ENCODE measurements at places on chromosomes 3 and 15.
A peak's percentile ranks its signal among the peaks of the same experiment; 100 is the strongest.

DNA sequence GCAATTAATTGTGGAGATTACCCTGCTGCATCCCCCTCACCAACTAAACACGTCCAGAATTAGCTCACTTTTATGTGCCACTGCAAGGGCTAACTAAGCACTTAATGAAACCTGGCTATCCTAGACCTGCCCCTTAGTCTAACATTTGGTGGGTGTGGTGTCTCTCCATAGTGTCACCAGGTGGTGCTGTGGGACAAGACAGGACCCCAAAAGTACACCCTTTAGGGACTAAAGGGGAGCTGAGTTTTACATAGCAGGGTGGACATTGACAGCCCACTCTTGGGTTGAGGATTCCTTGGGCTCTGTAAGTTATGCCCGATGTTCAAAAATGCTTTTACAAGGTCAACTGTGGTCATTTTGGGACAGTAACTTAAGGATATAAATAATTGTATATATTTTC, 5.7 kb downstream of the DUT start:
- DNase-seq, result no peak

DNA sequence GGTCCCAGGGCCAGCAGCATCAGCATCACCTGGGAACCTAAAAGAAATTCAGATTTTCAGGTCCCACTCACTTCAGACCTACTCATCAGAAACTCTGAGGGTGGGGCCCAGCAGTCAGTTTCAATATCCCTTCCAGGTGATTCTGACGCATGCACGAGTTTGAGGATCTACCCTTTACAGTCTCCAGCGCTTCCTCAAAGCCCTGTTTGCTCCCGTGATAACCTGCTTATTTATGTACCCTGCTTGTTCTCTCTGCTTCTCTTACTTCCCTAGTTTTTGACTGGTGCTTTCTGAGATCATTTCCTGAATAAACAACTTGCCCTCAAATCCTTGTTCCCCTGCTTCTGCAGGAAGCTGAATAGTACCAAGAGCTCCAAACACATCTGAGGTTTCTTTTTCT, 245.3 kb downstream of the ZNF621 start:
- DNase-seq, result no peak

- DNase-seq, result no peak
Observed at GRCh38 chr3:186950402-186951093, 20.2 kb downstream of the ST6GAL1 start.

GRCh38 chr3:79253704-79254103, 514.1 kb downstream of the ROBO1 start:
- no peak for DNase-seq

DNA sequence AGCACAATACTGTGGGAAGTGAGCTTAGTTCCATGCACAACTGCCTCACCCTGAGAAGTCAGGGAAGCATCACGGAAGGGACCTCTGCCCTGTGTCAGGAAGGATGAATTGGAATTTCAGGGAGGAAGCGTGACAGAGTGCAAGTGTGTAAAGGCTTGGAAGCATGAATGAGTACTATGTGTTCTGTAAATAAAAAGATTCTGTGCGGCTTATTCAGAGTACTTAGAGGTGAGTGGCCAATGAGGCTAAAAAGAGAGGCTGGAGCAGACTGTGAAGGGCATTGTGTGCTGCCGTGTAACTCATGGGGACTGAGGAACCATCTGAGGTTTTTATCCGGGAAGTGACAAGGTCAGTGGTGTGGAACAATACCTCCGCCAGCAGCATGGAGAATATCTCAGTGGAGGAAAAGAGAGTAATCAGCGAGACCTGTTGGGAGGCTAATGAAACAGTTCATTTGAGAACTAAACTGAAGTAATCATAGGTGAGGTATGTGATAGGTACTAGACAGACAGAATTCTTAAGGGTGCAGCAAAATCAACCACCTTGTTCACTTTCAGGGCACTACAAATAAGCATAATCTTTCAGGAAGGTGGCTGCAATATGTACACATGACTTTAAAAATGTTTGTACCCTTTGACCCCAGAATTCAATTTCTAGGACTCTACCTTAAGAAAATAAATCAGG, 64.9 kb upstream of the SPRED1 start:
- no peak for DNase-seq

DNA sequence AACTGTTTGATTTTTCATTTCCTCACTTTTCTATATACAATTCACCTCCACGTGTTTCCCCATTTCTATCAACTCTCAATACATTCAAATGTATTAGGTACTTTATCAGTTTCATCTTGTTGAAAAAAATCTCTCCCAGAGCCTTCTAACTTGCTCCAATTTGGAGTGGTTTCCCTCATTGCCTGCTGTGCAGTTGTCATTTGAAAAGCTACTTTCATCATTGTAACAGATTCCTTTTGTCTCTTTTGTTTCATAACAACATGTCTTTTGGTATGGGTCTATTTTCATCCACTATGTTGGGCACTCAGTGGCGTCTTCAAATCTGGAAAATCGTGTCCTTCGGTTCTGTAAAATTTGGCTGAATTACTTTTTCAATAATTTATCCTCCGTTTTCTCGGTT, 75.0 kb downstream of the NR2E3 start:
- no peak for DNase-seq

- DNase-seq, result no peak
Observed at GRCh38 chr15:87843312-87843711, 413.2 kb downstream of the NTRK3 start.

GRCh38 chr3:156816091-156816793, 9.9 kb upstream of the LEKR1 start:
- no peak for DNase-seq

GRCh38 chr15:31453558-31454318, 127.1 kb downstream of the KLF13 start:
- no peak for DNase-seq

DNA sequence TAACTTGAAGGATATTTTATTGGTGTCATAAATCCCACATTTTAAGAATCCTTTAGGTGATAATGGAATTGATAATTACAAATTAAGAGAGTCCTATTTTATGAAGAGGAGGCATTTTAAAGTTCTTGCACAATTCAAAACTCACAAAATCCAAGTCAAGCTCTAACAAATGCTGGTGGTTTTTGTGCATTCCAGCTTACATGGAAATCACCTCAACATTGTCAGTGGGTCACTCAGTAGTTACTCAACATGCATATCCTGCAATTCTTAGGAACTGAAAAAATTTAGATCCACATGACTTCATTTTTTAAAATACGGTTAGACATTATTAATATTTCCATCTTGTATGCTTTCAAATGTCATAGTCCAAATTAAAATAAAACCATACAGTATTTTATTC, 487.2 kb downstream of the CNTN3 start:
- DNase-seq, result no peak

- DNase-seq, result peak; percentile 31
Observed at GRCh38 chr3:192812743-192813383, 85.5 kb upstream of the FGF12 start.

- DNase-seq, result no peak
Observed at GRCh38 chr15:62257996-62258521, 93.0 kb upstream of the C2CD4B start.

DNA sequence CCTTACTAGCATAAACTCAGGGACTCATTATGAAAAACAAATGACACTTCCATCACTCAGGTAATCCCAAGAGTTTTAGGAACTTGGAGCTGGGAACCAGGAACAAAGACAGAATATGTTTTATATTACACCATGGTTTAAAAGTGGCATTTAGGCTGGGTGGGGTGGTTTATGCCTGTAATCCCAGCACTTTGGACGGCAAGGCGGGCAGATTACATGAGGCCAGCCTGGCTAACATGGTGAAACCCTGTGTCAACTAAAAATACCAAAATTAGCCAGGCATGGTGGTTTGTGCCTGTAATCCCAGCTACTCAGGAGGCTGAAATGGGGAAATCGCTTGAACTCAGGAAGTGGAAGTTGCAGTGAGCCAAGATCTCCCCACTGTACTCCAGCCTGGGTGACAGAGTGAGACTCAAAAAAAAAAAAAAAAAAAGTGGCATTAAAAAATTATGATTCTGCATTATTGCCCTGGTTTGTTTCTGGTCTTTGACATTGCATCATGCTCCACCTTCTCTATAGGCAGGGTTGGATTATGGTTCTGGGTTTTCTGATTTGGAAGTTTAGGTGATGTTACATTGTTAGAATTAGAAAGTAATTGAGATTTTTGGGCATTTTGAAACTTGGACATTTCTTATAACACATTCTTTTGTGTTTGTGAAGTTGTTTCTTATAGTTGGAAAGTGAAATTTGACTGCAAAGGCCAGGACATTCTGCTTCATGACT, 19.0 kb downstream of the SQOR start:
- no peak for DNase-seq

DNA sequence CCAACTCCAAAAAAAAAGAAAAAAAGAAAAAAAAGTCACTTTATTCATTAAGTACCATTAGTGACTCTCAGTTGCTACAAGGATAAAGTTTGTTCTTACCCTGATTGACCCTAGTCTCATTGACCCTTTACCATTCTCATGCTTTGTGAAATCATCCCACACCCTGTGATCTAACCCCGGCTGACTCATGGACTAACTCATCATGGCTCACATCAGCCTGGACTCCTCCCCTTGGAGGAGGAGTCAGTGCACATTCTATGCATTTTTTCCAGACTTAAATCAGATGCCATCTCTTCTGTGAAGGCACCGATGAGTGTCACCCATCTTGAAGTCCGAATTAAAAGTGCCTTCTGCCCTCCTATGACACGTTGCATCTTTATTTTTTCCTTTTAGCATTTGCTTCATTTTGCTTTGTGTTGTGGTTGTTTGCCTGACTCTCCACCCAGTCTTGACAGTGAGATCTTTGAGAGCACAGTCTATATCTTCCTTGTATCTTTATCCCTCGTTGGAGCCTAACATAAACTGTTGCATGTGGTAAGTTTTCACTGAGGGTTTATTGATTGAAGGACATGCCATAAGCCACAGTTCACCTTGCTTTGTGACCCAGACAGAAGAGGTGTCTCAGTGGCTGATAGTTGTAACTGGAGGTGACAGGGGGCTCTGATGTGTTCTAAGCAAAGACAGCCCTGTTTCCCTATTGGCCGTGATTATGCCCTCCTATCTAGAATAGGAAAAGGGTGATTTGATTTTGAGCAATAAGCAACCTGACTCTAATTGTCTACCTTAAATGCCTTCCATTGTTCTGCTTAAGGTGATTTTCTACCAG, 72.1 kb downstream of the IL1RAP start:
- DNase-seq, result no peak

DNA sequence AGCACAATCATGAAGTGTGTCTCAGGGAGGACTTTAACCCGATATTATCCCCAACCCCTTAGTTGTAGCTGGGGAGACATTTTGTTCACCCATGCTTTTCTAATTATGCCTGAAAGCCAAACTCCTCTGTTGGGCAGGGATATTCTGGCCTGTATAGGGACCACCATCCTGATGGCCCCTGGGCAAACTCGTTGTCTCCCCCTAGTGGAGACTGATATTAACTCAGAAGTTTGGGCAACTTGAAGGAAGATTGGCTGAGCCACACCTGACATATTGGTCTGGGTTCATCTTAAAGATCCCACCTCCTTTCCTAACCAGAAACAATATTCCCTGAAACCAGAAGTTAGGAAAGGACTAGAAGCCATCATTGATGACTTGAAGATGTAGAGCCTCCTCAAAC, 42.3 kb downstream of the TM4SF18 start:
- DNase-seq, result no peak

DNA sequence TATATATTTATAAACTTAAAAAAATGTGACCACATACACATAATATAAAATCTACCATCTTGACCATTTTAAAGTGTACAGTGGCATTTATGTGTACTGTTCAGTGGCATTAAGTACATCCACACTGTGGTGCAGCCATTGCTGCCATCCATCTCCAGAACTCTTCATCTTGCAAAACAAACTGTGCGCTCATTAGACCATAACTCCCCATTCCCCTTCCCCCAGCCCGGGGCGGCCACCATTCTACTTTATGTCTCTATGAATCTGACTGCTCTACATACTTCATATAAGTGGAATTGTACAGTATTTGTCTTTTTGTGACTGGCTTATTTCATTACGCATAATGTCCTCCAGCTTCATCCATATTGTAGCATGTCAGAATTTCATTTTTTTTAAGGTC, 47.8 kb downstream of the CTXND1 start:
- no peak for DNase-seq

- DNase-seq, result peak; percentile 58
Observed at GRCh38 chr15:29677871-29678461, 144.3 kb downstream of the TJP1 start.

DNA sequence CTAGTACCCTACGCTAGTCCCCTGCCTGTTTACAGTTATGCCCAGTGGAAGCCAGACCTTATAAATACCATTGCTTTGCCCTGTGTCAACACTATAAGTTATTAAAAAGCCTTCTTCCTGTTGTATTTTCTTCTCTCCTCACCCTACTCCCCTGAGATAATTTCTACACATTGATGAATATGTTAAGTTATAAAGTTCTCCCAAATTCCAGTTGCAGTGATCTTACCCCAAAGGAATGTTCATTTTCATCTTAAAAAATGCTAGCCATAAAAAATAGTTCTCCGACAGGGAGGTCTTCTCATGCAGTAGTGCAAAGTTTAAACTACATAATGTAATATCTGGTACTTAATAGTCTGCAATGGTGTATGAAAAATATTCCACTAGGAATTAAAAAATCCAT, 58.6 kb downstream of the MAP2K5 start:
- DNase-seq, result no peak

- no peak for DNase-seq
Observed at GRCh38 chr3:80770106-80771074, 991.1 kb downstream of the GBE1 start.

DNA sequence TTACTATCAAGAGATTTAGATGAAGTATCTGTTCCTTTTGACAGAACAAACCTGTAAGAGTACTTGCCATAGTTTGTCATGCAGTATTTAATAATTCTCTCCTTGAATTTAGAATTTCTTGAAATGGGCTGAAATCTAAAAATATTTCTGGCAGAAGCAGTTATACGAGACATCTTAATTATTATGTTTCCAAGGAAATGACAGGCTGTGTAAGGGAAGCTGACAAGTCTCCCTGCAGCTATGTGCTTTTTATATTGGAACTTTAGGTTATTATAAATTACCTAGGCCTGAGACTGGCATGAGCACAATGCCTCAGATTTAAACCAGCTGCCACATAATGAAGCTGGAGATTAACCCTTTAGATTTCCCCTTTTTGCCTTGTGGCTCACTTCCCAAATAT, 365.0 kb upstream of the EPHA6 start:
- DNase-seq, result no peak

DNA sequence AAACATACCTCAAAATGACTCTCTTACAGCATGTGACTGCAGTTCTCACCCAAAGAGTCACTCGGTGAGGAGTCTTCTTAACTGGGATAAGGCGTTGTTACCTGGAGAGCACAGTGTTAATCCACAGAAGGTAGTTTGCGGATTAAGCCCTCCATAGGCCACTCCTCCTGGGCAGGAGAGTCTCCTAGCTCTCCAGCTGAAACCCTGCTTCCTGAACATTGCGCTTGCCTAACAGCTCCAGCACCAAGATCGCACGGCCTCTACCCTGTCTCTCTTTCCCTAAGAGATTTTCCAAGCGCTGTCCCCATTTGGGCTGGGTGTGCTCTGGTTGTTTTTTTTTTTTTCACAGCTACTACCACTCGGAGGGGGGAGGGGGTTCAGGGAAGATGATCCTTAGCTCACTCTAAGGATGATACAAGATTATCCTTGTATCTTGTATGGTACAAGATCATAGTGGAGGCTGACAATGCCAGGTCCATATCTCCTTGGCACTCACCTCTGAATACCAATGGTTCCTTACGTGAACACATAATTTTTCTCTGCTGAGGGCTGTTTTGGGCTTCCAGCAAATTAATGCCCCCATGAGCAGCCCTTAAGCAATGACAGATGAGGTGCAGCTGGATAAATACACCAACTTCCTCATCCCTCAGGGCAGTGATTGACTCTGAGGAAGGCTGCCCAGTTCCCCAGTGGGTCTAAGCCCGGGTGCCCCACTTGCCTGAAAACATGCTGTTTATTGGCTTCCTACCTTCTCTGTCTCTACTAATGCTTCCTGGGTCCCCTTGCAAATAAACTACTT, 185.2 kb upstream of the TSC22D2 start:
- DNase-seq, result peak; percentile 54
